ENCODE measurements at places on chromosomes 2 and 18. TPM values are rescaled to one million over a fixed set of nuclear protein-coding genes. Genes with fewer than 3 reads are reported as not detected.
A peak's percentile ranks its signal among the peaks of the same experiment; 100 is the strongest.

DNA sequence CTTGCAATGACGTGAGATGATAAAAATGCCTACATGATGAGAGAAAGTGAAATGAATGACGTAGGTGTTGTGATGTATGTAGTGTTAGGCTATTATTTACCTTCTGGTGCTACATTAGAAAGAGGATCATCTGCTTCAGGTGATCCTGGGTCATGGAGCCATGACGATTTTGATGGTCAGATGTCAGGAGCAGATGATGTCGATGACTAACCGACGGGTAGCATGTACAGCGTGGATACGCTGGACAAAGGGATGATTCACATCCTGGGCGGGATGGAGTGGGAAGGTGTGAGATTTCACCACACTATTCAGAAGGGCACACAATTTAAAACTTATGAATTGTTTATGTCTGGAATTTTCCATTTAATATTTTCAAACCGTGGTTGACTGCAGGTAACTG is 43.5 kb upstream of the ACVR1C start:
- H3K27ac ChIP-seq = no peak overlapping the region
- no peaks in the 10 kb centered on the region for H3K36me3 ChIP-seq
- no peak for DNase-seq
- no peak overlapping the region for H3K4me3 ChIP-seq
- H3K4me1 ChIP-seq = no peaks in the 10 kb centered on the region

LAMA1 gene
- total RNA-seq = 2.6 TPM

DNA sequence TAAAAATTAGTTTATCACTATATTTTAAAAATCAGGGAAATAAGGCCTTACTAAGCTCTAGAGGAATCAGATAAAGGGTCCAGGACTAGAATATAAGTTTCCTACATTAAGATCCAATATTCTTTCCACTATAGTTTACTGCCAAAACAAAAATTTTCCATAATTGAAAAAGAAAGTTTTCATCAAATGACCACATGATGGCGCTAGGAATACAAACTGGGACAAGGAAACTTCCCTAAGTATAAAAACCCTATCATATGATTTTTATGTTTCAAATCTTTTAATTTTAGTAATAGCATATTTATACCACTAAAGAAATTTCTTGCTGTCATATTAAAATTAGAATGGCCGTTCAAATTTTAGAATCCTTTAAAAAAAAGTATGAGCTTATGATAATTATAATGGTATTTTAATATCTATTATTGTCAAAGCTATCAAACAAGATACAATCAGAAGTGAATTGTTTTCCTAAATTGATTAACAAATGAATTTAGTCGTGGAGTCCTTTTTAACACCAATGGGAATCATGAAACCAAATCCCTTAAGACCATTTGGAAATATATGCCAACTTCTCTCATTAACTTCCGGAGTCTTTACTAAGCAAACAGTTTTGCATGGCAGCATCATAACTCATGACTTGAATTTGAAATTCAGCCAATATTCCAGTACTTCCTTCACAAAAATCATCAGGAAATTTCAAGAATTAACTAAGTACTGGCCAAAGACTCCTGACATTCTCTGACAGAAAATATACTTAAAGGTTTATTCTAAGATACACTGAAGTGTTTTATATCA is 70.3 kb downstream of the SCN1A start:
- DNase-seq = no peak
- no peaks in the 10 kb centered on the region for H3K4me1 ChIP-seq
- H3K27me3 ChIP-seq = no peaks in the 10 kb centered on the region
- H3K36me3 ChIP-seq = no peaks in the 10 kb centered on the region
- H3K4me3 ChIP-seq = no peak overlapping the region

DDX18 gene
- 49.4 TPM for total RNA-seq

GRCh38 chr18:9701609-9702349 is 6.3 kb upstream of the RAB31 start:
- H3K4me1 ChIP-seq = no peaks in the 10 kb centered on the region
- no peak overlapping the region for H3K4me3 ChIP-seq
- DNase-seq = no peak

ANKRD29 gene
- total RNA-seq = 2.2 TPM

CRYGC gene
- not detected for total RNA-seq

DNA sequence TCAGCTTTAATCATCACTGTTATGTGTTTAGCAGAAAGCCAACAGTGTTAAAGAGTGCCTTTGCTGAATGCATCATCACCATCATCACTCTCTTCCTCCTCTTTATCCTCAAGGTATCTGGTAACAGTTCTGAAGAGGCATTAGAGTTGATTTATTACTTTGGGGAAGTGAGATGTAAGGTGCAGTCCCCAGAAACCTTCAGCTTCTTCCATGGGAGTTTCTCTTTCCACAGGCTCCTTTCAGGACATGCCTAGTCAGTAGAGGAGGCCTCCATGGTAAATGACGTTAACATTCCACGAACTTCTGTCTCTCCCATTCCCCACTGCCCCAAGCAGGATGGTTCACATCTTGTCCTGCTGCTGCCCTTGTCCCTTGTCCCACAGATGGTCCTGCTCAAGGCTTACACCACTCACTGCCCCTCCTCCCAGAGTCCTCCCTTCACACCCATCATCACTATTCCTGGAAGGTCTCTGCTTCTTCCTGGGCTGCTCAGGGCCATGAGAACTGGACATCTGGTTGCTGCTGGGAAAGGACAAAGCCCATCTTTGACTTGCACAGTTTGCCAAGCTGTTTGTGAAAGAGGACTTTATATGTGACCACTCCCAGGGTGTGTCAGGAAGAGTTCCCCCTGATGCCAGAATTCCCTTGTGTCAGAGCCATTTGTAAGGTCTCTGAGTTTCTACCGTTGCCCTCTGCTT is 5.3 kb upstream of the REG1A start:
- DNase-seq = no peak
- no peak overlapping the region for H3K27ac ChIP-seq
- peaks cover 52% of the 10 kb centered on the region for H3K27me3 ChIP-seq
- H3K4me1 ChIP-seq = no peaks in the 10 kb centered on the region
- no peak overlapping the region for H3K4me3 ChIP-seq

- H3K27me3 ChIP-seq = no peaks in the 10 kb centered on the region
- no peak for DNase-seq
- no peak overlapping the region for H3K27ac ChIP-seq
- H3K36me3 ChIP-seq = no peaks in the 10 kb centered on the region
- no peak overlapping the region for H3K4me3 ChIP-seq
Measured at GRCh38 chr18:35584735-35585134, 3.2 kb downstream of the GALNT1 start.

DNA sequence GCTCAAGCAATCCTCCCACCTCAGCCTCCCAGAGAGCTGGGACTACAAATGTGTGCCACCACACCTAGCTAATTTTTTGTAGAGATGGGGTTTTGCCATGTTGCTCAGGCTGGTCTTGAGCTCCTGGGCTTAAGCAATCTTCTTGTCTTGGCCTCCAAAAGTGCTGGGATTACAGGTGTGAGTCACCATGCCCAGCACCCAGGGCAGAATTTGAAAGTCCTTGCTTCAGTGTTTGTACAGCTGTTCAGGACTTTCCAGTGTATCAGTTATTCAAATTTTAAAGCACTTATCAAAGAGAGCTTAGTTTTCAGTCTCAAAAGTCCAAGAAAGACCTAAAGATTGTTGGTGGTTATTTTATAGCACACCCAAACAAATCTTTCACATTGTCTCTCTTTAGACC is 43.6 kb upstream of the VPS54 start:
- peaks cover 3% of the 10 kb centered on the region for H3K4me1 ChIP-seq
- no peak overlapping the region for H3K4me3 ChIP-seq
- DNase-seq = no peak
- peak overlapping the region; percentile 52 for H3K27ac ChIP-seq
- no peaks in the 10 kb centered on the region for H3K27me3 ChIP-seq

CPS1 gene
- total RNA-seq = 0.32 TPM

EGR4 gene
- total RNA-seq = not detected

DNA sequence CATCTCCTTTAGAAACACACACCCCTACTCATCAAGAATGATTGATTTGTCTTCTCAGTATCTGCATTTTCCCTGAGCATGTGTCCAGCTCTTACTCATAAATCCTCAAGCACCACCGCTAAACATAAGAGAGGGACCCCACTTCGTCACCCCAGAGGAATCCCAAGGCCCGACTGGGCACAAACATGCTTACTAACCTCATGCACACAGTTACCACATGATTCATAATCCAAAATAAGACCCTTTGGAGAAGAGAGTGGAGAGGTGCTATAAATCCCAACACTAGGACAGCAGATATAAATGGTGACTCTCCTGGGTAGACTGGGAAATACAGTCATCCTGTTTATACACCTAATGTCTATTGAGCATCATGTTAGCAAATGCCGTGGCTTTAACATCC is 843.2 kb upstream of the ID2 start:
- no peak overlapping the region for H3K27ac ChIP-seq
- no peak overlapping the region for H3K4me3 ChIP-seq
- no peak for DNase-seq
- H3K4me1 ChIP-seq = no peaks in the 10 kb centered on the region

DNA sequence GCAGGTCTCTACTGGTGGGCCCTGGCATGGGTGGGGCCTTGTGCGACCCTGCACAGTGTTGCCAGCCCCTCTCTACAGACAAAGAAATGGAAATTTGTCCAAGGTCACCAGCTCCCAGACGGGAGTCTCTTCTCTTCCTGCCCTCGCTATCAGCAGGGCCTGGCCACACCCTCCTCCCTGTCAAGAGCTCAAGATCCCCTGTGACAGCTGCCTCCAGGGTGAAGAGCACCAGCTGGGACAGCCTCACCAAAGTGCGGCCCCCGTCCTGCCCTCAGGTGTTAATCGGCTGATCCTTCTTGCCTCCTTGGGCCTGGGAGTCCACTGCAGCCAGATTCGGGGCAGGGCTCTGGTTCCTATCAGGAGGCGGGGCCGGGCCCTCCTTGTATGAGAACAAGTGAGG is 259.1 kb downstream of the TWIST2 start:
- H3K36me3 ChIP-seq = no peaks in the 10 kb centered on the region
- H3K4me1 ChIP-seq = peaks cover 10% of the 10 kb centered on the region
- H3K4me3 ChIP-seq = no peak overlapping the region
- H3K27ac ChIP-seq = no peak overlapping the region
- H3K27me3 ChIP-seq = no peaks in the 10 kb centered on the region
- DNase-seq = no peak

DNA sequence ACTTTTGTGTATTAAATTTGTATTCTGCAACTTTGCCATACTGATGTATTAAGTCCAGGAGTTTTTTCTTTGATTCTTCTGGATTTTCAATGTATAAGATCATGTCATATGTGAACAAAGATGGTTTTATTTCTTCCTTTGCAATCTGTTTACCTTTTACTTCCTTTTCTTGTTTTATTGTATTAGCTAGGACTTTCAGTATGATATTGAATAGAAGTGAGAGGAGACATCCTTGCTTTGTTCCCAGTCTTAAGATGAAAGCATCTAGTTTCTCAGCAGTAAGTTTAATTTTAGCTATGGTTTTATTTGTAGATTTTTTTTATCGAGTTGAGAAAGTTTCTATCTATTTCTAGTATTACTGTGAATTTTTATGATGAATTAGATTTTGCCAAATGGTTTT is 25.5 kb downstream of the VRK2 start:
- no peak overlapping the region for H3K4me3 ChIP-seq
- no peak for DNase-seq
- no peak overlapping the region for H3K27ac ChIP-seq
- H3K36me3 ChIP-seq = no peaks in the 10 kb centered on the region
- H3K4me1 ChIP-seq = no peaks in the 10 kb centered on the region

DNA sequence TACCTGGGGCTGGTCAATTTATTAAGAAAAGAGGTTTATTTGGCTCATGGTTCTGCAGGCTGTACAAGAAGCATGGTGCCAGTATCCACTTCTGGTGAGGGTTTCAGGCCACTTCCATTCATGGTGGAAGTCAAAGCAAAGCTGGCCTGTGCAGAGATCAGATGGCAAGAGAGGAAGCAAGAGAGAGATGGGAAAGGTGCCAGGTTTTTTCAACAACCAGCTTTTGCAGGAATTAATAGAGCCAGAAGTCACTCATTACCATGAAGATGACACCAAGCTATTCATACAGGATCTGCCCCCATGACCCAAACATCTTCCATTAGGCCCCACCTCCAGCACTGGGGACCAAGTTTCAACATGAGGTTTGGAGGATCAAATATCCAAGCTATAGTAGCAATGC is 56.8 kb upstream of the ST3GAL5 start:
- DNase-seq = no peak
- no peaks in the 10 kb centered on the region for H3K27me3 ChIP-seq
- no peak overlapping the region for H3K27ac ChIP-seq

SCN9A gene
- 25.9 TPM for total RNA-seq

GRCh38 chr2:36184848-36185247 is 170.7 kb upstream of the CRIM1 start:
- H3K4me1 ChIP-seq = no peaks in the 10 kb centered on the region
- H3K36me3 ChIP-seq = no peaks in the 10 kb centered on the region
- no peak overlapping the region for H3K27ac ChIP-seq
- no peaks in the 10 kb centered on the region for H3K27me3 ChIP-seq

ZNF236 gene
- 18.3 TPM for total RNA-seq

INHBB gene
- not detected for total RNA-seq

DNA sequence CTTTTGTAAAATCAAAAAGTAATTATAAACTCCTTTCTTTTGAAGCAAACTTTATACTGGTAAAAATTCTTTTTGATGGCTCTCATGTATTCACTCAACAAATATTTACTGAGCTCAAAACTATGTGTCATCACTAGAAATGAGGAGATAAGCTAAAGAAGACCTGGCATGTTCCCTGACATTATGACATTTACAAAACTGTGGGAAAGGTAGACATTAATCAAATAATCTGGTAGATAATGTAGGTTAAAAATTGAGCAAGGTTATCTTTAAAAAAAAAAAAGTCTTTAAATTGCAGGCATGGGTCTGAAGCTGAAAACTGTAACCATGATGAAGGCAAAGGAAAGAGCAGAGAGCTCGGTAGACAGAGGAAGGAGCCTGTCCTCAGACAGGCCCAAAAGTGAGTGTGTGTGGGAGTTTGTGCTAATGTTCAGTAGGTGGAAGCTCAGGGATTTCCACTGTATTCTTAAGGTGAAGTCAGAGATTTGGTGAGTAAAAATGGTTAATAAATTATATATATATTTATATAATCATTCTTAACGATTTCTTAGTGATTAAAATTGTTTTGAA is 612.9 kb downstream of the LRP1B start:
- no peaks in the 10 kb centered on the region for H3K4me1 ChIP-seq
- no peaks in the 10 kb centered on the region for H3K27me3 ChIP-seq
